Smooth muscle cell of trachea (primary cell): ENCODE measurements at places on chromosomes 6 and 20. TPM values are rescaled to one million over a fixed set of nuclear protein-coding genes. Genes with fewer than 3 reads are reported as not detected.

The FHL5 gene
- total RNA-seq, result not detected in 2 replicates

The ACAT2 gene
- total RNA-seq, result 19.0 and 76.8 TPM in 2 replicates

The SOX18 gene
- total RNA-seq, result 0.29 TPM in 1 of 2 replicates, not detected in the other

The SCGN gene
- not detected in 2 replicates for total RNA-seq

The KCNK17 gene
- not detected in 2 replicates for total RNA-seq

The AFG1L gene
- total RNA-seq, result 3.8 and 5.7 TPM in 2 replicates

The PRRT1 gene
- total RNA-seq, result 0.33 and 0.44 TPM in 2 replicates

The NKX2-2 gene
- total RNA-seq, result not detected in 2 replicates

The SLC35D3 gene
- not detected in 2 replicates for total RNA-seq

The PNLDC1 gene
- not detected in 2 replicates for total RNA-seq

The PRDM1 gene
- 2.8 and 5.2 TPM in 2 replicates for total RNA-seq

The SPATS1 gene
- total RNA-seq, result not detected in 2 replicates

The WFDC10B gene
- total RNA-seq, result not detected in 2 replicates

The TGM3 gene
- under 0.01 TPM in 1 of 2 replicates, not detected in the other for total RNA-seq

The FILIP1 gene
- 0.29 and 0.83 TPM in 2 replicates for total RNA-seq

The DSP gene
- under 0.01 and 0.44 TPM in 2 replicates for total RNA-seq

The RGS17 gene
- 13.4 and 25.5 TPM in 2 replicates for total RNA-seq

The AIF1 gene
- not detected in 2 replicates for total RNA-seq

The CTAGE9 gene
- not detected in 2 replicates for total RNA-seq

The RIN2 gene
- total RNA-seq, result 48.1 and 59.2 TPM in 2 replicates

The LY6G6C gene
- total RNA-seq, result not detected in 2 replicates

The CLPSL2 gene
- not detected in 2 replicates for total RNA-seq

The NOTCH4 gene
- 1.3 and 2.0 TPM in 2 replicates for total RNA-seq

The RARS2 gene
- 46.8 and 58.2 TPM in 2 replicates for total RNA-seq

The VGLL2 gene
- total RNA-seq, result not detected in 2 replicates

The DZANK1 gene
- total RNA-seq, result 0.83 and 1.3 TPM in 2 replicates

The SMLR1 gene
- not detected in 2 replicates for total RNA-seq

The HLA-DOB gene
- total RNA-seq, result 0.29 TPM in 1 of 2 replicates, not detected in the other

The PPP1R3G gene
- 3.3 and 6.8 TPM in 2 replicates for total RNA-seq

The KCNK16 gene
- not detected in 2 replicates for total RNA-seq

The MYT1 gene
- under 0.01 TPM in 1 of 2 replicates, not detected in the other for total RNA-seq

The COMMD7 gene
- 32.3 and 33.6 TPM in 2 replicates for total RNA-seq

The PSORS1C2 gene
- not detected in 2 replicates for total RNA-seq

The CCN6 gene
- not detected in 2 replicates for total RNA-seq

The COL21A1 gene
- 4.6 and 17.6 TPM in 2 replicates for total RNA-seq

The XKR7 gene
- under 0.01 TPM in 1 of 2 replicates, not detected in the other for total RNA-seq

The TGM2 gene
- total RNA-seq, result 72.3 and 109 TPM in 2 replicates

The GRIK2 gene
- 0.58 TPM in 1 of 2 replicates, not detected in the other for total RNA-seq

The HTR1E gene
- total RNA-seq, result not detected in 2 replicates

The SIRPB2 gene
- not detected in 2 replicates for total RNA-seq

The ZBTB12 gene
- total RNA-seq, result 3.8 and 9.8 TPM in 2 replicates

The MYL9 gene
- total RNA-seq, result 15.1 and 28.3 TPM in 2 replicates

The ZSCAN12 gene
- 5.3 and 8.4 TPM in 2 replicates for total RNA-seq

The HSPA1L gene
- total RNA-seq, result 1.5 TPM in 2 replicates

The ZBP1 gene
- not detected in 2 replicates for total RNA-seq

The GPLD1 gene
- total RNA-seq, result 0.17 TPM in 1 of 2 replicates, not detected in the other

The CST1 gene
- 0.15 and 0.50 TPM in 2 replicates for total RNA-seq

The OPRM1 gene
- under 0.01 TPM in 1 of 2 replicates, not detected in the other for total RNA-seq
